ENCODE measurements at places on chromosomes 7 and 10.

DNA sequence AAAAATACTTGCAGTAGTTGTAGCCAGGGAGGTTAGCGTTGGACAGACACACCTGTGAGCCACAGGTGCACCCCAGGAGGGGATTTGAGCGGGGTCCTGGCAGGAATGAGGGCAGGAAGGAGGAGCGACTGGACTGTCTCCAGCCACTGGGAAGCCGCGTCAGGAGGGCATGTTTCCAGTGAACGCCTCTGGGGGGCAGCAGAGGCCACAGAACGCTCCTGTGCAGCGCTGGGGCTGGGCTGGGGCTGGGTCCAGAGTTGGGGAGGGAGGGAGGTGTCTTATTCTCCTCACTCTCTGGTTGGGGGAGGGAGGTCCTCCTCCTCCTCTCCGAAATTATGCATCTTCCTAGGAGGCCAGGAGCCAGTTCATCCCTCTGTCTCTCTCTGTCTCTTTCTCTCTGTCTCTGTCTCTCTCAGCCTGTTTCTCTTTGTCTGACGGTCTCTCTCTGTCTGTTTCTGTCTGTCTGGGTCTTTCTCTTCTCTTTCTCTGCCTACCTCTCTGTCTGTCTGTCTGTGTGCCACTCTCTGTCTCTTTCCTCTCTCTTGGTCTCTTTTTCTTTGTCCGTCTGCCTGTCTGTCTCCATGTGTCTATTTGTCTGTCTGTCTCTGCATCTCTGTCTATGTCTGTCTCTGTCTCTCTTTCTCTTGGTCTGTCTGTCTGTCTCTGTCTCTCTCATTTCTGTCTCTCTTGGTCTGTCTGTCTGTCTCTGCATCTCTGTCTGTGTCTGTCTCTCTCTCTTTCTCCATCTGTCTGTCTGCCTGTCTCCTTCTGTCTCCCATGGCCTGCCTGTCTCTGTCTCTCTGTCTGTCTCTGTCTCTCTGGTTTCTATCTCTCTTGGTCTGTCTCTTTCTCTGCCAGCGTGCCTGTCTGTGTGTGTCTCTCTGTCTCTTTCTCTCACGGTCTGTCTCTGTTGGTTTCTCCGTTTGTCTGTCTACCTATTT is 9.9 kb upstream of the PSMG3 start:
- peak; percentile 29 for DNase-seq

DNA sequence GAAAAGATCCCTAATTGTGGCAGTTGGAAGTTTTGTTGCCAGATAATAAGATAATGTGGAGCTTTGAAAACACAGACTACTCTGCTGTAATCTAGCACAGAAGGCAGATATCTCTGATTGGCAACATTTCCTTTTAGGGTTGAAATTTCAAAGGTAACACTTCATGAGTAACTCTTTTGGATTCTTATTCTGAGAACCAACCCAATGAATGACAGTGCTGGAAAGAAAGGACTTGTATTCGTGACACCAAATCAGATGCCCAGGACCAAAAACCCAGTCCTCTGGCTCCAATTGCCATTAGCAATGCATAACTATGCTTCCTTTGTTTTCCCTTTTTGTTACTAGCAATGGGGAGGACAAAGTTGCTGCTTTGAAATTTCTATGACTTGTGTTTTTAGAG is 41.0 kb upstream of the ELMO1 start:
- no peak for DNase-seq

DNA sequence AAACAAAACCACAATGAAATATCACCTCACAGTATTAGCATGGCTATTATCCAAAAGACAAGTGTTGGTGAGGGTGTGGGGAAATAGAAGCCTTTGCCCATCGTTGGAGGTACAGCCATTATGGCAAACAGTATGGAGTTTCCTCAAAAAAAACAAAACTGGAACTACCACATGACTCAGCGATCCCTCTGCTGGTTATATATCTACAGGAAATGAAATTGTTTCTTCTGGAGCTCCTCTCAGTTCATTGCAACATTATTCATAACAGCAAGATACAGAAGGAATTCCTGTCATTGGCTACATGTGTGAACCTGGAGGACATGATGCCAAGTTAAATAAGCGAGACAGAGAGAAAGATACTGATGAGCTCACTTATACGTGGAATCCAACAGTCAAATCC is 2.4 kb upstream of the UBE3C start:
- no peak for DNase-seq

GRCh38 chr7:105806592-105807447 is 69.6 kb downstream of the ATXN7L1 start:
- DNase-seq, result no peak

DNA sequence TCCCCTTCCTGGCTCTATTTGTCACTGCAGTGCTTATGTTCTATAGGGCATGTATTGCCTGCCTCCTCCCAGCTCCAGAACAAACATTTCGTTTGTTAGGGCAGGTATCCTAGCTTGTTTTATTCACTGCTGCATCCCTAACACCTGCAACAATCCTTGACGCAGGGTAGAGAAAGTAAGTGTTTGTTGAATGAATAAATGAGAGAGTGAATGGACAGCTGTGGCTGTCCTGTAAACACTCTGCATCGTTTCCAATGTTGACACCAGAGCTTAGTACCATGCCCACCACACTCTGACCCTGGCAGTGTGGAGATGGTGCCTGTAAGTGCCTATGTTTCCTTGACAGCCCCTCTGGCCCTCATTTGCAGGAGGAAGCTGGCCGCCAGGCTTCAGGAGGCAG is 21.0 kb downstream of the MYH16 start:
- DNase-seq, result no peak

GRCh38 chr7:159172400-159172799 is 27.7 kb upstream of the VIPR2 start:
- no peak for DNase-seq

DNA sequence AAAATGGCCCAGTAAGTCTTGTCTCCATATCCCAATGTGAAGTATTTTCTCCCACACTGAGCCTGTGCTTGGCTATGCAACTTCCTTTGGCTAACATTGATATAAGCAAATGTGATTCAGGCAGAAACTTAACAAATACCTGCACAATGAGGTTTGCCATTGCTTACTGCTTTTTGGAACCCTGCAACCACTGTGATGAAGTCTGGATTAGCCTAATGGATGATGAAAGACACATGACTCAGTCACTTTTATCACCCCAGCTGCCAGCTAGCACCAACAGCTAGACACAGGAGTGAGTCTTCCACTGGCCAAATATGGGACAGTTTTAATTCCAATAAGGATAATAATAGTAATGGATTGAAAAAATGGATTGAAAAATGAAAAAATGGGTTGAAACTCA is 854.5 kb downstream of the GRM8 start:
- DNase-seq, result no peak

DNA sequence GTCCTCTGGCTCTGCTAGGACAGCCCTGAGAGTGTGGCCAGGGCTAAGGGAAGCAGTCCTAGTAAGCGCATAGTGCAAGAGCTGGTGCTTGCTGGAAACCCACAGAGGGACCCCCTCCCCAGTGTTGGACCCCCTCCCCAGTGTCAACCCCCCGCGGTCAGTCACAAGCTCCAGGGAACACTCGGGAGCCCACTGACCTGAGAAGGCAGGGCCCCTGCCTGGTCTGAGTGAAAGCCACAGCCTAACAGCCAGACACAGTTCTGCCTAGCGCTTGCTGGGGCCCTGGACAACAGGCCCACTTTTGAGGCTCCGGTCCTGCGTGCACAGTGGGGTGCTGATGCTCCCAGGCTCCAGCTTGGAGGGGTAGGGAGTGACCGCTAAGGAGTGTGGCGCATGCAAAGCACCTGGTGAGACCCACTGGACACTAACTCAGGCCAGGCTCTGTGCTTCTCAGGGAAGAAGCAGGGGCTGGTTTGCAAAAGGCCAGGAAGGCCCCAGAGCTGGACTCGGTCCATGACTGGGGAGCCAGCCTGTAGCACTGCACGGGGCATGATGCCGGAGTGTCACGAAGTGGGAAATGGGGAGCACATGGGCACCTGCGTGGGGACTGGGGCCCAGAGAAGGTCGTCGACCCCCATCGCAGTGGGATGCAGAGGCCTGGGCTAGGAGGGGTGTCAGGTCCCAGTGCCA is 175.8 kb upstream of the PPP2R2D start:
- no peak for DNase-seq

- DNase-seq, result no peak
Observed at GRCh38 chr7:105876964-105877601, 684 bp upstream of the ATXN7L1 start.

- no peak for DNase-seq
Observed at GRCh38 chr7:56115852-56116538, at the start of gene NUPR2. NUPR2 (minus strand) TSS chr7:56116417; CDS start chr7:56116314, 103 bp downstream.

GRCh38 chr10:47311193-47311931 is 10.9 kb upstream of the GDF2 start:
- no peak for DNase-seq

- no peak for DNase-seq
Observed at GRCh38 chr7:44471850-44472249, 18.6 kb downstream of the NUDCD3 start.
